Cardiac atrium fibroblast (primary cell): ENCODE measurements at places on chromosomes 5 and 9. TPM values are rescaled to one million over a fixed set of nuclear protein-coding genes. Genes with fewer than 3 reads are reported as not detected.

Gene ORM2
- not detected in 2 replicates for total RNA-seq

Gene FIBCD1
- total RNA-seq: 0.36 and 0.65 TPM in 2 replicates

Gene NR6A1
- 0.72 and 0.81 TPM in 2 replicates for total RNA-seq

Gene ARHGEF28
- total RNA-seq: 6.0 and 6.5 TPM in 2 replicates

Gene SHISAL2B
- total RNA-seq: not detected in 2 replicates

Gene PCDHGA12
- total RNA-seq: 26.7 and 27.1 TPM in 2 replicates

Gene LCP2
- total RNA-seq: not detected in 2 replicates

Gene PCDHGA3
- 2.0 and 2.9 TPM in 2 replicates for total RNA-seq

Gene BNC2
- total RNA-seq: 9.6 and 15.1 TPM in 2 replicates

Gene ASPN
- 0.49 and 3.6 TPM in 2 replicates for total RNA-seq

Gene C8G
- not detected in 2 replicates for total RNA-seq

Gene CATSPER3
- not detected in 2 replicates for total RNA-seq

Gene FOXD4L6
- not detected in 2 replicates for total RNA-seq

Gene MCC
- total RNA-seq: 37.4 and 59.5 TPM in 2 replicates

Gene GABRA6
- total RNA-seq: not detected in 2 replicates
